Activated CD8-positive, alpha-beta memory T cell treated with anti-CD3 and anti-CD28 coated beads, Interleukin-2, amount 50 U/mL, for 48 hours (primary cell): ENCODE measurements at places on chromosomes 11 and 22.
A peak's percentile ranks its signal among the peaks of the same experiment; 100 is the strongest.

DNA sequence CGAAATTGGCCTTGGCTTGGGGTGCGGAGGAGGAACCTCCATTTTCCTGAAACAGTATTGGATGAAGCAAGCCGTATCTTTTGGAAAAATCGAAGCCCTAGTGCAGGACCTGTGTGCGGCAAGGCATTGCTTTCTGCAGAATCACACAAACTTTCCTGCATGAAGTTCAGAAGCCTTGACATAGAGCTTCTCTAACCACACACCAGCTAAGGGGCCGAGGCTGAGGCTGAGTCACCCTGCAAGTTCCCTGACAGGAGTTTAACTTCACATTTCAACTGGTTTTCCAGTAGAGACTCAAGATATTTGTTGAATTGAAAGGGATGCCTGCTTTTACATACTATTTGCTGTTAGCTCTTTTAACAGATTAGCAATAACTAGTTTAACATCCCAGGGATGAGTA, 67.8 kb downstream of the TCF20 start:
- DNase-seq = peak; percentile 63

GRCh38 chr11:553083-553987, 7.2 kb downstream of the LMNTD2 start:
- no peak for DNase-seq

DNA sequence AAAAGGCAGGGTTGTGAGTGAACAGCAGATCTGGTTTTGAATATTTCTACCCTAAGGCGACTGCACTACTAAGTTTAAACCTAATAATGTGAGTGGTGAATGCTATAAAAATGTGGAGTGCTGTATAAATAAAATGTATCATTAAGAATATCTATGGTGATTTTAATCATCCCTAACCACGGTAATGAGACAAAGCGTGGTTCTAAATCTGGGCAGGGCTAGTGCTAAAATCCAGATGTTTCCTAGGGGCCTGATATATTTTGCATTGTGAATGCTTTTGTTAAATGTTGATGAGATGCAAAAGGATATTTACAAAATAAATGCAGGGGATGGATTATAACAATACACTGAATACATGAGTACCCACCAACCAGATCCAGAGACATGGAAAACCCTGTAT, 58.1 kb downstream of the TSPAN18 start:
- no peak for DNase-seq

DNA sequence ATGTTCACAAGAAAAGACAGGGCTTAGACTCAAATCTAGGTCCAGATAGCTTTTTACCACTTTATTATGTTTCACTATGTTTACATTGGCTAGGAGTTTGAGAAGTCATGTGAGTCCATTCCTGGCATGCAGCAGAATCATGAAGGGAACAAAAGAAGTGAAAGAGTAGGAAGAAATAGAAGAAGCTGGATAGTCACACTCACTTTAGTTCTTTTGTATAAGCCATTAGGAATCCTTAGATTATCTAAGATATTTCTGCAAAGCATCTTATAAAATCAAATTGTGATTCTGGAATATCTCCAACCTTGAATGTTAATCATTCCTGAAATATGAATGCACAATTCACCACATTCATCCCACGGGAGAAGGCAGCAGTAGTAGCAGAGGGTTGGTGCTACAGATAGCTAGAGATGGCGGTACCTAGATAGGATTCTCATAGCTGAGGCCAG, 31.9 kb downstream of the MAML2 start:
- no peak for DNase-seq

DNA sequence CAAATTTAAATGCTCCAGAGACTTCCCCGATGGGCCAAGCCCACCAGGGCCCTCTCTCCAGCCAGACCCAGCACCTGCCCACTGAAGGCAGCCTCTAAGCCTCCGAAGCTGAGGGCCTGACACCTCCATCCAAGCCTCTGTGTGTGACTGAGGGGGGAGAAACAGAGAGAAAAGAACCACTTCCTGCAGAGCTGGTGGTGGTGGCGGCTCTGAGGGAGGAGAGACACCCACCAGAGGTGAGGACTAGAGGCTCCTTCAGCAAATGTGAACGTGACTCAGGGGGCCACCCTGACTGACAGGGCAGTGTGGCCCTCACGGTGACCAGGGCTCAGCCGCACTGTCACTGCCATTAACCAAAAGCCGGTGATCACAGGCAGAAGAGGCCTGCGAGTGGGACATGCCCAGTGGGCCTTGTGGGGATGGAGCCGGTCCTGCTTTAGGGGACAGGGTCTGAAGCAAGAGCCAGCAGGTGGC, 31.0 kb upstream of the CD5 start:
- DNase-seq = peak; percentile 76

- no peak for DNase-seq
Observed at GRCh38 chr11:99920956-99921355, 766.1 kb upstream of the ARHGAP42 start.

DNA sequence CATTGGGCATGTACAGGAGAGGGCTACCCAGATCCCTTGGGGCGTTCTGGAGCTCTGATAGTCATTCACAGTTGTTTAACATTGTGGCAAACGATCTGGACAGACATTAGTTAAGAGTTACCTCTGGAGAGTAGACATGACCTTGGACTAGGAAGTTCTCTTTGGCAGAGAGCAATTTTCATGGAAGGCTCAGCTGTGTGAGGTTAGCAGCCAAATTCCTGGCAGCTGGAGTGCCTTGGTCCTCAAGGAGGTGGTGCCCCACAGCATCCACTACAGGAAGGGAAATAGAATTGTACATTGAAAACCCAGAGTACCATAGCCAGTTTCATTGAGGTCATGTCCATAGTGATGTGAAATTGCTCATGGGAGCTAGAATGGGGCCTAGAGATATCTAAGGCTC, 82.8 kb downstream of the BLID start:
- no peak for DNase-seq

GRCh38 chr11:126385991-126386728, 30.7 kb downstream of the ST3GAL4 start:
- no peak for DNase-seq

DNA sequence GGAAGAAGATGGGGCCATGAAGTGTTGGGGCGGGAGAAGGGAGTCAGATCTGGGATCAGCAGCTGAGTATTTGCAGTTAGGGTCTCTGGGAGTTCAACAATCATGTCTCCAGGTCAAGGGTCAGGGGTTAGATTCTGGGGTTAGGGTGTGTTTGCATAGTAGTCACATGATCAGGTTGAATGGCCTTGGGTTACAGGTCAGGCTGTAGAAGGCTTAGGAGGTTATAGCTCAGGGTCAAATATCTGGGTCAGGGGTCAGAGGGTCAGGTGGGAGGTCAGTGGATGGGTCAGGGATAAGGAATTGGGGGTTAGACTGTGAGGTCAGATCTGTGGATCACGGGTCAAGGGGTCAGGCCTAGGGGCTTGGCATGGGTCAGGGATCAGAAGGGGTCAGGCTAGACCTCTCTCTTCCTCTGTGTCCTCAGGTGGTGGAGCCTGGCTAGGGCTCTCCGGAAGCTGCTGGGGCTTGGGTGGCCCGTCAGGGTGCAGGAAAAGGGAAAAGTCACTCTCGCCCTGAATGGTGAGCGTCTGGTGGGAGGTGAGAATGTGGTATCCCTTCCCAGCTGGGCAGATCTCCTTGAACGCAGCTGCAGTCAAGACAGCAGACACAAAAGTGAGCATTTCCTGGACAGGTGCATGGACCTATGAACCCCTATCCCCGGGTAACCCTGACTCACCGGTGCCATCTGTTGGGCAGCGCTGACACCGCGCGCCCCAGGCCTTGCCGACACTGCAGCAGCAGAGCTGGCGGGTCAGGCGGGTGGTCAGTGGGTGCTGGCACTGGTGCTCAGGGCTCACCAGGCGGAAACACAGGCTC, 6.4 kb downstream of the LTBP3 start:
- DNase-seq = no peak

DNA sequence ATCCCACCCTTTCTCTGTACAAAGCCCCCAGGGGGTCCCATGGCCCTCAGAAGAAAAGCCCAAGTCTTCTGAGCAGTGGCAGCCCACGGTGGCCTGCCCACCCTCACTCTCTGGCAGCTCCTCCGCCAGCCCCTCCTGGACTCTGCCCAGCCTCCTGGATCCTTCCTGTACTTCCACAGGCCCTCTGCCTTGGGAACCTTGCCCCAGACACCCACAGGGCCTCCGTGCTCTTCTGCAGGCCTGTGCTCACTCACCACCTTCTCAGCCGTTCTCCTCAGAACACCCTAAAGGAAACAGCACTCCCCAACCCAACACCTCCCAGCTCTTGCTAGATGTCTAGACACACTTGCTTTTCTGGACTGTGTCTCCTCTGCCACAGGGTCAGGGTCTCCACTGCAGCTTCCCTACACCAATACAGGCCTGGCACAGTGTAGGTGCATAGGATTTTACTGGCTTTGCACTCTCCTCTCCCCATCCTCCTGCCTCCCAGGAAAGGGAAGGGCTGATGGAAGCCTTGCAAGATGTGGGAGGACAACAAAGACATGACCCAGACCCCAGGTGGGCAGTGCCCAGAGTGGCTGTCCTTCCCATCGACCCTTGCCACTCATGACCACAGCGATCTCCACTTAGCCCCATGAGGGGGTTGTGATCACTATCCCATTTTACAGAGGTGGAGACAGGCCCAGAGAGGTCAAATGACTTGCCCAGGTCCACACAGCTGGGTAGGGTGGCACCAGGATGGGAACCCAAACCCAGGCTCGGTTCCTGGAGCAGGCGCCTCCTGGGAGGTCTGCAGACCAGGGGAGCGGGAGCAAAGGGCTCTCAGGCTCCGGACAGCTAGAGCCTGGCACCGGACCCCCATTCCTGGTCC, 2.0 kb downstream of the SCARF2 start:
- DNase-seq = no peak
